SHP77 (cell line): ENCODE measurements at places on chromosomes 13 and 19.

- DNase-seq: no peak
These were observed 29.9 kb downstream of the SHISA2 start for GRCh38 chr13:26021956-26022355.

GRCh38 chr13:40371531-40372125 lies 294.8 kb downstream of the FOXO1 start:
- DNase-seq: no peak

- DNase-seq: no peak
These were observed 152.5 kb downstream of the RNF17 start for GRCh38 chr13:24916464-24916863.

DNA sequence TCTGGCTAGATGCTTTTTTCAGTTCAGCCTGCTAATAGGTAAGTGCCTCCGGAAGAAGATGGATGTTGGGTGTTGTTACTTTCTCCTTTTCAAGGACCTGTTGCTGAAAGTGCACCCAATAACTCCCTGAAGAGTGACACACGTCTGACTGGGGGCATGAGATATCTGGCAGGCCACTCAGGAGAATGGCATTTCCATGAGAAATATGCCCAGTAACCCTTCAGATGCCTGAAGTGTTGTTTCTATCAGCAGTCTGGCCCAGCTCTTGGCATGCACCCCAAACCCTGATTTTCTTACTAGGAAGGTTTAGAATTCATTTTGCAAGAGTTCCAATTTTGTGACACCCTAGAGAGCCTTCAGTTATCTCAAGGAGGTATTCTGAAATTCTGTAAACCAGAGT lies 71.5 kb downstream of the ARHGAP35 start:
- no peak for DNase-seq

GRCh38 chr13:50241479-50241878 lies 226.2 kb downstream of the KCNRG start:
- DNase-seq: no peak

GRCh38 chr19:16788479-16788878 lies 40.7 kb upstream of the SIN3B start:
- no peak for DNase-seq

DNA sequence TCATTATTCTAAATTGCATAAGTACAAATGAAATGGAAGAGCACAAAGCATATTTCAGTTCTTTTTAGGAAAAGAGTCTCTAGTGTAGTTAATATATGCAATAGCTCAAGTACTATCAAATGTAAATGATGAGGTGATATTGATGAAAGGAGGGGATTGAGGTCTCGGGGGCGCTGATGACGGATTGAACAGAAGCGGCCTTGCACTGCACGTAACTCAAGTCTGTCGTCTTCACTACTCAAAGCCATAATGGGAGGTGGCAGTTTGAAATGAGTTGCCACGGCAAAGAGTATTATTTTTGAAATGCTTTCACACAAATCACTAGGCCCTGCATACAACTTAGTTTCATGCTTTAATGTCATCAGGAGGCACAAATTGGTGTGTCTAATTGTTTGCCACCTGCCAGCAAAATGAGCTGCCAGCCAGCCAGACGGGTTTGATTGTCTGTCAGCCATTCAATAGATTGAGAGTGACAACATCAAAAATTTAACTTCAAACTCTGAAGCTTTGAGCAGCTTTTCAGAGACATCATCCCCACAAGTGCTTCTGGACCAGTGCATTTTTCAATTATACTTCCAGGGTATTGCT lies 256.6 kb downstream of the NBEA start:
- DNase-seq: no peak

- no peak for DNase-seq
These were observed 3.1 kb downstream of the F10 start for GRCh38 chr13:113125506-113126264.

DNA sequence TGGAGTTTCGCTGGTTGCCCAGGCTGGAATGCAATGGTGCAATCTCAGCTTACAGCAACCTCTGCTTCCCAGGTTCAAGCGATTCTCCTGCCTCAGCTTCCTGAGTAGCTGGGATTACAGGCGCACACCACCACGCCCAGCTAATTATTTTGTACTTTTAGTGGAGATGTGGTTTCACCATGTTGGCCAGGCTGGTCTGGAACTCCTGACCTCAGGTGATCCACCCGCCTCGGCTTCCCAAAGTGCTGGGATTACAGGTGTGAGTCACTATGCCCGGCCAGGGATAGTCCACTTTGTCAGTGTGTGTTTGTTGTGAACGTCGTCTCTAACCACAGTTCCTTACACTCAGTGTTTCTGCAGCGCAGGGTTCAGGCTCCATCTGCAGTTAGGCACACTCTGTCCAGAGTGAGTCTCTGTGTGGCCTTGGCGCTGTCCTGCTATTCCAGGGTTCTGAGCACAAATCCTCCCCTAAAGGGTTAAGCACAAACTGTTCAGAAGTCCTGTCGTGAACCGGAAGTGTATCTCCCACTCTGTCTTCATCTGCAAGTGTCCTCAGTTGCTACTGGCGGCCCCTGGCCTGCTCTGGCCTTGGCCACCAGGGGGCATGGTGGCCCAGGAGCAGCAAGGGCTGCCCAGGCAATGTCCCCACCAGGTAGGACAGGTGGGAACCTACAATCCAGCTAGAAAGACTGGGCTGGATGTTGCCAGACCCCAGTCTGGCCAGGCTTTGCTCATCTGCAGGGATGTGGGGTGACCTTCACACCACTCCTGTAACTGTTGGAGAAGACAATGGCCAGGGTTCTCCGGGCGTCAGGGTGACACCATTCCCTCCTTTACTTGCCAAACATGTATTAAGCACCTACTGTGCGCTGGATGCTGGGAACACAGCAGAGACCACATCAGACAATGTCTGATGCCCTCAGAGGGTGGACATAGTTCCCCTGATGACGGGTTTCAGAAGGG lies 38.8 kb upstream of the GATAD2A start:
- DNase-seq: peak; percentile 93

DNA sequence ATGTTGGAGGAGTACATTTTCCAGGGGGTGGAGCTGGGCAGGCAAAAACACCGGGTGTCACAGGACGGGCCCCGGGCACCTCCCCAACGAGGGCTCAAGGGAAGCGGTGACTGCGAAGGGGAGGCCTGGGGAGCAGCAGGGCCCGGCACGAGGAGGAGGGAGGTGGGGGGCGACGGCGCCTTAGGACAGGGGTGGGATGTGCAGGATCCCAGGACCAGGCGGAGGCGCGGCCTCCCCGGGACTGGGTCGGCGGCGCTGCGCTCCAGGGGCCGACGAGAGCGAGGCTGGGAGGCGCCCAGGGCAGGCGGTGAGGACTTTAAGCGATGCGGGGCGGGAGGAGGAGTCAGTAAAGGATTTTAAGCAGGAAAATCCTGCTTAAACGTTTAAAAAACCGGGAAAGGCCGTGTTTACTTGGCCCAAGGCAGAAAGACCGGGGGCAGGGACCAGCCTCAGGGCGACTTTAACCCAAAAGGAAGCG lies 427 bp downstream of the ZNF160 start:
- peak; percentile 5 for DNase-seq

- no peak for DNase-seq
These were observed 51.4 kb upstream of the KCTD15 start for GRCh38 chr19:33745297-33745696.

GRCh38 chr19:38185562-38185961 lies 38.5 kb downstream of the DPF1 start:
- DNase-seq: no peak

DNA sequence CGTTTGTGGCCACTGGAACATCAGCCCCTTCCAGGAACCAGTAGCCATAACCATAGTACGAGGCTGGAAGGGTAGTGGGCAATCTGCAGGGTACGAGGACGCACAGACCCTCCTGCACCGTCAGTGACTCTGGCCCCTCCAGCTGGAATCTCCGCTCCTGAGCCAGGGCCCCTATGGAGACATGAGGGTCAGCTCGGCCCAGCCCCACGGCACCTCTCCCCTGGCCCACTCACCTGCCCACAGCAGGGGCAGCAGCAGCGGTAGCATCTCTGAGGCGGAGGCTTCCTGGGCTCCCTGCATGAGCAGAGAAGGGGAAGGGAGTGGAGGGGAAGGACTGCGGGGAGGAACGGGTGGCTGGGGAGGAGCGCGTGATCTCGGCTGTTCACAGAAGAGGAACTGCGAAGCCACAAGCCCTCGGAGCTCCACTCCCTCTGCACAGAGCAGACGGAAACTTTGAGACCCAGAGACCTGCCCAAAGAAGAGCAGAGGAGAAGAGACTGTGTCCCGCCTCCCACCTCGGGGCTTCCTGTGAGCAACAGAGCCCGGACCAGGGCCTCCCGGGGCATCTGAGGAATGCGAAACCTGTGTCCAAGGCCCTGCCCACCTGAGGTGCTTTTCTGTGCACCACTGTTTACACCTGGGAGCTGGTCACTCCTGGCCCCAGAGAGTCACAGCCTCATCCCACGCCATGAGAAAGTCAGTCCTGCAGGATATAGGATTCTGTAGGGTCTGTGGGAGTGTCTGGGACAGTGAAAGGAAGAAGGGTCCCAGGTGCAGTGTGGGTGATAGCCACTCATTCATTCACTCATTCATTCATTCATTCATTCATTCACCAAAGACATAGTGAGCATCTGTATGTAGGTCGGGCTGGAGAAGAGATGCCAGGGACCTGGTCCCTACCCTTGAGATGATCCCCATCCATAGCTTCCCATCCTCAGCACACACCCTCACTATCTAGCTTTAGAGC lies at the start of gene SIGLEC6:
TSS of gene SIGLEC6 (minus strand) at position 322 of the 967 bp plus-strand sequence. CDS start at position 300, 22 bp downstream.
- DNase-seq: no peak

- DNase-seq: no peak
These were observed 3.6 kb downstream of the CACNG7 start for GRCh38 chr19:53912653-53913052.

DNA sequence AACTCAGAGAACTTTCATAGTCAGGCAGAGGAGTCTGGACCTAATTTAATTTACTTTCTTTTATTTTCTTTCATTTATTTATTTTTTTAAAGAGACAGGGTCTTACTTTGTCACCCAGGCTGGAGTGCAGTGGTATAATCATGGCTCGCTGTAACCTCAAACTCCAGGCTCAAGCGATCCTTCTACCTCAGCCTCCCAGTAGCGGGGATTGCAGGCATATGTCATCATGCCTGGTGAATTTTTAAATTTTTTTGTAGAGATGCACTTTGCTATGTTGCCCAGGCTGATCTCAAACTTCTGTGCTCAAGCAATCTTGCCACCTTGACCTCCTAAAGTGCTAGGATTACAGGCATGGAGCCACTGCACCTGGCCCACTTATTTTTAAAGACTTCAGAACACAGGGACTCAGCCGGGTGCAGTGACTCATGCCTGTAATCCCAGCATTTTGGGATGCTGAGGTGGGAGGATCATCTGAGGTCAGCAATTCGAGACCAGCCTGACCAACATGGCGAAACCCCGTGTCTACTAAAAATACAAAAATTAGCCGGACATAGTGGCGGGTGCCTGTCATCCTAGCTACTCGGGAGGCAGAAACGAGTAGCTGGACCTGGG lies 50.6 kb downstream of the KLF5 start:
- no peak for DNase-seq

DNA sequence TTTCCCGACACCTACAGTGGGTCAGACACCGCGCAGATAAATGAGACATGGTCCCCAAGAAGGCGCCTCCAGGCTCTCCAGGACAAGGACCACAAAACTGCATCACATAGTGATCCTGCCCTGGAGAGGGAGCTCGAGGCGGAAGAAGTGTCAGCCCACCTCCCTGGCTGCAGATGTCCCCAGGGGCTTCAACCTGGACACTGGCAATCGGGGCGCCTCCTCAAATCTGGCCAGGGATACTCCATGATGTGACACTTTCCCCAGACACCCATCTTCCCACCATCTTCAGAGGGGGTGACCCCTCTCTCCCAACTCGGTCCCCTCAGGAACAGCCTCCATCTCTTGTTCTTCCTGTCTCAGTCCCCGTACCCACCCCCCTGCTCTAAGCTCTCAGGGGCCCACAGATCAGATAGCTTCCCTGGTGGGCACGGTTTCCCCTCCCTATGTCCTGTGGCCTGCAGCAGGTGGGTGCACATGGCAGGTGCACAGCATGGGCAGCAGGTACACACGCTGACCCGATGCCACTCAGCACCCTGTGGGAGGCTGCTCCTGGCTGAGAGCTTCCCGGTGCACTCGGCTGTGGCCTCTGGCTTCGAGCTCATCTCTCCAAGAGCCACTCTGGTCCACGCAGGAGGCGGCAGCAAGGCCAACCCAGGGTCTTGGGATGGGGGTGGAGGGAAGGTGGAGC lies 61.2 kb downstream of the PEPD start:
- no peak for DNase-seq

- DNase-seq: no peak
These were observed 37.0 kb downstream of the ZNF136 start for GRCh38 chr19:12199757-12200419.

DNA sequence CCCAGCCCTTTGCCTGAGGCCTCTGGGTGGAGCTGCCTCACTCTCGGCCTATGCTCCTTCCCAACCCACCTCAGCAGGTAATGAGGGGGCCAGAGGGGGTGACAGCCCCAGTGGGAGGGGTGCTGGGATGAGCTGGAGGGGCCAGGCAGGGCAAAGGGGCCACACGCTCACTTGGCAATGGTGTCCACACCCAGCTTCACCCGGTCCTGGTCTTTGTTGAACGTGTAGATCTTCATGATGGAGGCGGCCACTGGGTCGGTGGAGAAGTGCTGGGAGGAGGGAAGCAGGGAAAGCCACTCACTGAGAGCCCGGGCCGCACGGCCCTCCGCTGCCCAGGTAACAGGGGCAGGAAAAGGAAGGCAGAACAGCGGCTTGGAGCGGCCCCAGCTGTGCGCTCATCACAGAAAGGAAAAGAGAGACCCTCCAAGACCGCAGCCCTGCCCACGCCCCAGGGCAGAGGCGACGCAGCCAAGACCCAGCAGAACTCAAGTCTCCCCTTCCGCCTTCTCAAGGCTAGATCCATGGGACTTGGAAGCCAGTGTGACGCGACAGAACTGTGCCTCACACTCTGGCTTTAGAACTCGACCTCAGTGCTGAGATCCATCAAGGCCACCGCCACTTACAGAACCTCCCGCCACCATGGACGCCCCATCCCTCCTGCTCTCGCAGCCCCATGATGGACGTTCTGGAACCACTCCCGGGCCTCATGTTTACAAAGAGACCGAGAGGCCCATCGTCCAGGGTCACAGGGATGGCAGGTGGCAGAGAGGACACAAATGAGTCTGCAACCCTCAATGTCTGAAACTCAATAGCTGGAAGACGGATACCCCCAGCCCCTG lies 9.2 kb downstream of the UBXN6 start:
- DNase-seq: no peak

DNA sequence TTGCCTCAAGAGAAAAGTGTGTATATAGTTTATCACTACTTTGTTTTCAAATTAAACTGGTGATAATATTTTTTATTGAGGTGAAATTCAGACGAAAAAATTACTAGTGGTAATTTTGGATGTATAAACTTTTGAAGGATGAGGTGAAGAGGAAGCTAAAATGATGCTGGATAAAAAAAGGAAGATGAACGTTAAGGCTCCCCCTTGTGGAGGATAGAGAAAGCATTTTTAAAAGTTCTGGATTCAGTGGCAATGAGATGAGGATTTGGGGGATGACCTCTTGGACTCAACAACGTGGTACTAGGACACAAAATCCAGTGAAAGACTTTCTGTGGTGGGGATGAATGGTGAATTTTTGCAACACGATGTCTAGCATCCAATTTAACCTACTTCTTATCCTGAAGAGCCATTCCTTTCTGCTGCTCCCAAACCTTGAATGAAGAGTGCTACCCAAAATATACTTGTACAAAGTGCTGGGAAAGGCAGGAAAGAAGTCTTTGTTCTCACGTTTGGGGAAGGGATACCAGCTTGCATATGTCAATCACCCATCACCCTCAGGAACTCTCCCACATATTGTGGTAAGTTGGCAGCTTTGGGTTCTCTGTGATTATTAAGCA lies 7.3 kb upstream of the SIGLEC5 start:
- DNase-seq: peak; percentile 2

- no peak for DNase-seq
These were observed 33.7 kb downstream of the NFILZ start for GRCh38 chr19:8663920-8664670.
